NCI-H187 (cell line): ENCODE measurements at places on chromosomes 11 and 22.

DNA sequence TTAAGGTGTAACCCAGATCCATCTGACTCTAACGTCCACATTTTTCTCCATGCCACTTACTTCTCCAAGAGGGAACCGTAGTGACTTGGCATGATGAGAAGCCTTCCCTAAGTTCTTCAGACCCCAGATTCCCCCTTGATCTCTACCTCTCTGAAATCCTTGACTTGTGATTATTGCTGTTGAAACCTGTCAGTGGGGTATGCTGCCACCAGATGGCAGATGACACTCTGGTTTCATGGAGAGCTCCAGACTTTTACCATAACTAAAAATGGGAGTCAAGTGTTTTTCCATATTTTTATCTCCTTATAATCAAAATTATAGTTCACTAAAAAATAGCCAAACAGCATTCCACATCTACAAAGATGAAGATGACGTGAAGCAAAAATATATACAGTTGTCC is 504.2 kb downstream of the SOX6 start:
- DNase-seq: no peak

- no peak for DNase-seq
Observed at GRCh38 chr11:121067453-121067852, 33.6 kb upstream of the TECTA start.

DNA sequence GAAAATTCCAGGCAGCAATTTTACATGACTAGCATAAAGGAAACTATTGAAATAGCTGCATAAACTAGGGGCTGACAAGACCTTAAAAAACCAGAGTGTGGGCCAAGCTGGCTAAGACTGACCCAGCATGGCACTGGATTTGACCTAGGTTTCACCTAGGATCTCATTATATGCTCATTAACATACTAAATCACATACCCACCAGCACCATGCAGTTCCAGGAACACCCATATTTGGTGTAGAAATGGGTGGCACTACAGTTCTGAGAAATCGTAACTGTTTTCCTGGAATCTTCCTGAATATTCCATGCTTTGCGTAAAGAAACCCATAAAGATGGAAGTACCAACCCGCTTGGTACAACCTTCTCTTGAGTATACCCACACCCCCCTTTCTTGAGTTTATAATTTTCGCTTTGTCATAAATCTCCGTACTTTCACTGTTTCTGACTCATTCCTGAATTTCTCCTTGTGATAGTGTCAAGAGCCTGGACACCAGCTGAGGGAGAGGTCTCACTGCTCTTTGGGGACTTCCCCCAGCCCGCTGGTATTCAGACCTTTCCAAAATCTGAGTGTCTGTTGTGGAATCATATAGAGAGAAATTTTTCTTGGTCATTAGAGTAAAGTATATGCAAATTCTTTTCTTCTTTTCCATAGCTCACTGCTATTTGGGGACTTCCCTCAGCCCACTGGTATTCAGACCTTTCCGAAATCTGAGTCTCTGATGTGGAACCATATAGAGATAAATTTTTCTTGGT is 55.1 kb downstream of the MTMR3 start:
- DNase-seq: no peak

- no peak for DNase-seq
Observed at GRCh38 chr11:110453684-110454354, 24.1 kb downstream of the FDX1 start.

- no peak for DNase-seq
Observed at GRCh38 chr11:65078151-65078550, 5.7 kb downstream of the CDCA5 start.

DNA sequence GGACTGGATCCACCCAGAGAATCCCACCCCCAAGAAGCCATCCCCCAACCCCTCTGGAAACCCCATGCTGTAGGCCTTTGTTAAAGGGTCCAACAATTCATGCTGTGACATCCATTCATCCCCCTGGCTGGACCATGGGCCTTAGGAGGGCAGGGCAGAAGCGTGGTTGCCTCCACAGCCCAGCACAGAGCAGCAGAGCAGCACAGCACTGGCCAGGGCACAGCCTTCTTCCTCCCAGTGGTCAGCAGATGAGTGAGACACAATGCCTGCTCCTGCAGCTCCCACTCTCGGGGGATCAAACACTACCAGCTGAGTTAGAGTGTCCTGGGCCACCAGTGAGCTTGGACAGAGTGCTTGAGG is 84.5 kb upstream of the LINC01488 start:
- no peak for DNase-seq

GRCh38 chr22:41245917-41246499 is 5.3 kb upstream of the CHADL start:
- DNase-seq: no peak

DNA sequence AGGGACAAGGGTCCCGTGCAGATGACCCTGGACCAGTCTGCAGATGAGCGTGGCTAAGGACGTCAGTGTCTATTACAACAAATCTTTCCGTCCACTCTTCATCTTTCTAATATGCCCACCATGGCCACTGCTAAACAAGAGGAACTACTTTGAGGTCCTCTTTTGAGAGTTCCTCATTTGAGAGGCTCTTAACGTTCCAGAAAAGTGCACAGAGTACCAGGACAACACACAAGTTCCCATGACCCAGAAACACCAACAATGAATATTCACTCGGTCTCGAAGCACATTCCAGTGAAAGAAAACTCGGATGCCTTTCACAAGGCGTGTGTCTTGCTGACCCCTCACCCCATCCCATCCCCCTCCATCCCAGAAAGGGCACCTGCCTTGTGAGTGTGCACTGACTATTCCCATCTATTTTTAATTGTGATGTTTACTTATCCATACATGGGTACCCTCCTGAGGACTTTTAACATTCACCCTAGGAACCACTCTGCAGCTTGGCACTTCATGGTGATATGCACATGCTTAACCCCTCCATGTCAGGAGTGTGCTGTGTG is 157.0 kb downstream of the SHANK2 start:
- DNase-seq: no peak

- no peak for DNase-seq
Observed at GRCh38 chr22:49427341-49427740, 400.3 kb downstream of the BRD1 start.

DNA sequence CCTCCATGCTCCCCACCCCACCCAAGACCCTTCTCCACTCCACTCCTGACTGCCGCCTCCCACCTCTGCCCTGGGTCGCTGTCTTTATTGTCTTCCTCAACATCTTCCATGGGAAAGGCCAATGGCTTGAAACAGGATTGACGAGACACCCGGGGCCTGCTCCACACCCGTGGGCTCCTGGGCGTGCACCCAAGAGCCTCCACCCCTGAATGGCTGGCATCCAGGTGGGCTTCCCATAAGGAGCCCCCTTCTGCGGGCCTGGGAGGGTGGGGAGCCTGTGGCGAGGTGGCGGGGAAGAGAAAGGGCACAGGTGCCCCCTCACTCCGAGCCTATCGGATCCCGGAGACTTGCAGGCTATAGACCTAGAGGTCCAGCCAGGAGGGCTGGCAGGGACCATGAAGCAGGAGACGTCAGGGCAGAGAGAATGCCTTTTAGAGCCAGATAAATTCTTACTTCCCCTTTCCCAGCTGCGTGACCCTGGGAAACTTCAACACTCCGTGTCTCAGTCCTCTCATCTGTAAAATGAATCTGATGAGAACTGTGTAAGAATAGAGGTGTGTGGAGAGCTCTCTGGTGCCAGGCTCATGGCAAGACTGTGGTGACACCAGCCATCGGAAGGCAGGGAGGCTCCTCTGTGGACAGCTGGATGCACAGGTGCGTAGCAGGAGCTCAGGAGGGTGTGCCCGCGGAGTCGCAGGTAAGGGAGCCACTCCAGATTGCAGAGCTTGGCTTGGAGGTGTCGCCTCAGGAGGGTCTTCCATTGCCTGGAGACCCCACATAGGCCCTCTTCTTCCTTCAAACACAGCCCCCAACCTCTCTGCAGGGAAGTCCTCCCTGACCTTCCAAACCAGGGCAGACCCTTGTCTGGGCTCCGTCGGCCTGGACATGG is 53.9 kb downstream of the SMIM38 start:
- no peak for DNase-seq

DNA sequence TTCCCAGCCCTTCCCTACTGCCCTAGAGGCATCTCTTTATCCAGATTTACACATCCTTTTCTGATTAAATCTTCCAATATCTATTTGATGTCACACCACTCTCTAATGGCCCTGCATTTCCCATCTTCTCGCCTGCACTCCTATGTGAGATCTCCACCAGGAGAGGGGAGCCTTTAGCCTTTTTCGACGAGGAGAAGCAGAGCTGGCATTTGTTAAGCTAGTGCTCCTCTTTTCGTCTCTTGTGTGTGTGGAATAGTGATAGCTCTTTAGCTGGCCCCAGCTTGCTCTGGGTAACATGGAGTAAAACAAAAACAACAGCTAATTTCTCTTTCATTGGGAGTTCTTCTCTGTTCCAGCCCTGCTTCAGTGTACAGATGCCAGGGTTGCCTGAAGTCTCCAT is 536.5 kb downstream of the NTM start:
- no peak for DNase-seq

DNA sequence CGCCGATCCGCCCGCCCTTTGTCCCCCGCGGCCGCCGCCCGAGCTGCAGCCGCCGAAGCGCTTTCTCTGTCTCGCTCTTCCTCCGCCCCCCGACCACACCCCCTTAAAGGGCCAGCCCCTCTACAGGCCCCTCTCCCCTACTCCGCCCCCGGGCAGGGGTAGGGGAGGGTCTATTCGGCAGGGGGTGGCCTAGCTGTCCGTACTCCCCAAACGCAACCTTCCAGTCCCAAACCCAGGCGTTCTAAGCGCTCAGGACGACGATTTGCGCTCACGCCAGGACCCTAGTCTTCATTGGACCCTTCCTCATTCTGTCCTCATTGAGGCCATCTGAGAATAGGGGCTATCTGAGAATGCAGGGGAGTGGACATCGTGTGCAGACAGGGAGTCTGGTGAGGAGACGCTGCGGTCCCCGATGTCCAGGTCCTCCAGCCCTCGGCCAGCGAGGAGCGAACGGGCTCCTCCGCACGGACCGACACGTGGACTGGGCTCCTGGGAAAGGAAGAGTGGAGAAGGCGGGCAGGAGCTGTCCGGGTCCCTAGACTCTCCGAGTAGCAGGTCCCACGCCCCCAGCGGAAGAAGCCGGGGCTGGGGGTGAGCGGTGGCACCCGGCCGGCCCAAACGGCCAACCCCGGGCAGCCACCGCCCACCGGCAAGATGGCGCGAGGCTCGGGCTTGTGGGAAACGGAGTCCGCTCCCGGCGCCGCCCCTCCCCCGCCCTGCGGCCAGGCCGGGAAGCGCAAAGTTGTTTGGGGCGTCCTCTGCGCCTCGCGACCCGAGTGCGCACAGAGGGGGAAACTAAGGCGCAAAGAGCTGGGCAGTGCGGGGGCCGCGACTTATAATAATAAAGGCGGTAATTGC is at the start of gene PPP1R14B:
Gene PPP1R14B (minus strand): TSS at position 73 of the 858 bp plus-strand sequence. CDS start 270 bp downstream, outside the sequence.
- peak; percentile 71 for DNase-seq

DNA sequence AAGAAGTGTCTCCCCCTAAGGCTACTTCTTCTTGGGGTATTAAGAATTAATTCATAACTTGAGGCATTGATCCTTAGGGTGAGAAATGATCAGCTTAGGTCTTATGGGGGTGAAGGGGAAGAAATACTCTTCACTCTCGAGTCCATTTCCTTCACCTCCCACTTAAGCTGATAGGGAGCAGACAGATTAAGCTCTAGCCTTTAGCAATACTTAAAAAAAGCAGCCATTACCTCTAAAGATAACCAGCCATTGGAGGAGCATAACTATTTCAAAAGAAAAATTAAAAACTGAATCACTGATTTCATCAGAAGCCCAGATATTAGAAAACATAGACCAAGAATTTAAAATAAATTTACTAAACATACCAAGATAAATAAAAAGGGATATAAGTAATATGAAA is 60.5 kb downstream of the ENTHD1 start:
- DNase-seq: no peak

GRCh38 chr11:132056689-132057088 is 686.3 kb downstream of the NTM start:
- no peak for DNase-seq

DNA sequence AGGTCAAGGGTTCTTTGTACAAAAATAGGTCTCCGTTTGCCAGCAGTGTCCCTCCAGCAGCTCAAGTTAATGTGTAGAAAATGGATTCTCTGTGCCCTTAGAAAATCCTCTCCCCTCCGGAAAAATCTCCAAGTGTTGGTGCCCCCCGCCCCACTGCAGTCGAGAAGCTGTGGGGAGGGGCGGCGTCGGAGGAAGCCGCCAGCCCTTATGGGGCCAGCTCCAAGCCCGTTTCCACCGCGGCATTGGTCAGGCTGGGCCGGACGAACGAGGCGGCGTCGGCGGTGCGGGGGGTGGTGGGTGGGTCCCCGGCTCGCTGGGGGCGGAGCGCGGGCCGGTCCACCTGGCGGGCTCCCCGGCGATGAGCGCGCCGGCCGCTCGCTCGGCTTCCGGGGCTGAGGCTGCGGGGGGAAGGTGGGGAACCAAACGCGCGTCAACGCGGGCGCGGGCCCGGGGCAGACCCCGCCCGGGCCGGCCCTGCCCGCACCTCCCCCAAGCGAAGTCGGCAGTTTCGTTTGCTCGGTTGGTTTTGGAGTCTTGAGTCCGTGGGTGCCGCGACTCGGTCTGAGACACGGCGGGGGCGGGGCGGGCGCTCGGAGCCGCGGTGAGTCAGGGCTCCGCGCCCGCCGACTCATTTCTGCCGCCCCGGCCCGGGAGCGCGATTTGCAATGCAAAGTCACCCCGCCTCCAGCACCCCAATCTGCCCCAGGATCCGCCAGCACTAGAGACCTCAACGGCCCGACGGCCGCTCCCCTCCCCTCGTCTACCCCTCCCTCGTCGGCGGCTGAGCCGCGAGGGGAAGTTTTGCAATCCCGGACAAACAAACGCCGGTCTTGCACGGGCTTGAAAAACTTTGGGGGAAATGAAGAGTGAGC is 1.4 kb downstream of the ASCL2 start:
- DNase-seq: no peak

GRCh38 chr11:113796663-113797259 is 17.2 kb downstream of the CLDN25 start:
- no peak for DNase-seq

GRCh38 chr11:93025558-93026255 is 56.3 kb downstream of the MTNR1B start:
- no peak for DNase-seq

- no peak for DNase-seq
Observed at GRCh38 chr11:75449776-75450175, 16.8 kb upstream of the KLHL35 start.

- no peak for DNase-seq
Observed at GRCh38 chr22:45499746-45500145, 2.9 kb upstream of the FBLN1 start.

DNA sequence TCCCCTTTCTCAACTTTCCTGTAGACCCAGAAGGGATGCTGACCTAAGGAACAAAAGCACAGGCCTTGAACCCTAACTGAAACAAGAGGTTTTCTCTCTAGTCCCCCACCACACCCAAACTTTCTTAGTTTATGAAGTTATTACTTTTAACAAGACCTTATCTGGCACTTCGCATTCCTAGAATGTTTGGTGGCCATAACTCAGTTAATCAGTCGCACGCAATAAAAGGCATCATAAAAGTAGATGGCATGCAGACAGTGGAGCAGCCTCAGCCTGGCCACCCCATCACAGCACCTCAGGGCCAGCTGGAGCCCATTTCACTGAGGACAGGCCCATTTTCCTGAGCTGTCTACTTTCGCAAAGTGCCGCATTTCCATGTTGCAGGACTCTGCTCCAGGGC is 301.9 kb downstream of the OPCML start:
- DNase-seq: no peak
